Iris pigment epithelial cell (primary cell): ENCODE measurements at places on chromosomes 16 and 17.

DNA sequence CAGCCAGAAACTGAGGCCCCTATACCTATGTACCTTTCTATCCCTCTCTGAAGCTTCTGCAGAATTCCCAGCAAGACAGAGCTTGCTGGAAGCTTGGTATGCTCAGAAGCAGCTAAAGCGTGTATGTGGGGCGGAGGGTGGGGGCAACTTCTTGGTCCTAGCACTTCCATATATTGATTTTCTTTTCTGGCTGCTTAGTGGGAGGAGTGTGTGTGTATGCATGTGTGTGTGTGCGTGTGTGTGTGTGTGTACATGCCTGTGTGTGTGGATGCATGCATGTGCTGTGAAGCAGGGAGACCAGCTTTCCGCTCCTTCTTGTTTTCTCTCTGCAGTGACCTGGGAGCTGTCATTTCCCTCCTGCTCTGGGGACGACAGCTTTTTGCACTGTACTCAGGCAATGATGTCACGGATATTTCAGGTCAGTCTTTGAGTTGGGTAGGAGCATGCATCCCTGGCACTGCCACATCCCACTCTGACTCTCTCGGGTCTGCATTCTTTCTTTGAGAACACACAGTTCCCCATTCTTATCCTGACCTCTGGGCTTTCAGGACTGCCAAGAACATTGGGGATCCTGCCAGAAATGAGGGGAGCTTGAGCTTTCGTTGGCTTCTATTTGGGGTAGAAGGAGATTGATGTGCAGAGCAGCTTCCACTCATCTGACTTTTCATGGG, 10.7 kb downstream of the HPR start:
- DNase-seq = no peak

DNA sequence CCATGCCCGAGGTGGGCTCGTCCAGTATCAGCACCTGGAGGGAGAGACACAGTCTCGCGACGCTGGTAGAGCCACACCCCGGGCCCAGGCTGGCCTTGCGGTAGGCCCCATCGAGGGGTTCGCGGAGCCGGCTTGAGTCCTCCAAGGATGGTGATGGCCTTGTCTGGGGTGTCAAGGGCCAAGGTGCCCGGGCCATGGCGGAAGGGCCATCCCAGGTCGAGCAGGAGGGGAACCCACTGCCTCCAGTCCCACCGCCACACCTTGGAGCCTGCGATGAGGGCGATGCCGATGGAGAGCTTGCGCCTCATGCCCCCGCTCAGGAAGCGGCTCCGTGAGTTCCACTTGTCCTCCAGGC, 29.6 kb upstream of the RNPS1 start:
- no peak for DNase-seq

GRCh38 chr16:51326131-51326856, 175.2 kb upstream of the SALL1 start:
- DNase-seq = peak; percentile 77

GRCh38 chr16:84687715-84688114, 12.1 kb upstream of the USP10 start:
- DNase-seq = peak; percentile 97

DNA sequence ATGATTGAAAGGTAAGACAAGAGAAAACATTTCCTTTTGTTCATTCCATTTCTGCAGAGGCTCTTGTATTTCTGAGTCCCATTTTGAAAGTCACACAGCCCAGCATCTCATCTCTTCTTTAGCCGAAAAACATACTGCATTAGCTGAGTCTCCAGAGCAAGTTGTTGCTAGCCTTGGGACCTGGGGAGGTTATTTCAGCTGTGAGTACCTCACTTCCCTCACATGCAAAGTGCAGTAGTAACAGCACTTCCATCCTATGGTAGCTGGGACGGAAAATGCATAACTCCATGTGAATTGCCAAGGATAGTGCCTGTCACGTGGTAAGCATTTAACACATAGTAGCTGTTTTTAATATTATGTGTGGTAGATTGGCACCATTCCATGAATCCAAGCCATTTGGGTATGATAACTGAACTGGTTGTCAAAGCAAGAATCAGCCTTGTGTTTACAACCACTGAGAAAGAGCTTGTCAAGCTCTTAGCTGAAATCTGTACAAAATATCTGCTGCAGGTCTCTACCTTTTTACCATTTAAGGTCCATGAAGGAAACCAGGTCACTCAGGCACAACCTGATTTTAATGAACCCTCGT, 345.7 kb downstream of the CDH13 start:
- DNase-seq = no peak

DNA sequence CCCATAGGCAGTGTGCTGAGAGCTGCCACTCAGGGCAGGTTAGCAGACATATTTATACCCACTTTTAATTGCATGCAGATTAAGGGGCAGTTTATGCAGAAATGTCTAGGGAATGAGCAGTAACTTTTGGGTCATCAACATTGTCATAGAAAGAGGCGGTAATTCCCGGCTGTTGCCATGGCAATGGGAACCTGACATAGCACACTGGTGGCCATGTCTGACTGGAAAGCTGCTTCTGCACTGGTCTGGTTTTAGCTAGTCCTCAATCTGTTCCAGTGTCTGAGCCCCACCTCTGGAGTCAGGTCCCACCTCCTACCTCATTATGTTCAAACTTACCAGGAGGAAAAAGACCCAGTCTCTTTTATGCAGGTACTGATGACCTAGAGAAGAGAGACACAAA, 31.5 kb upstream of the TNRC6C start:
- no peak for DNase-seq

GRCh38 chr17:17750881-17751280, 69.6 kb downstream of the RAI1 start:
- DNase-seq = no peak

- DNase-seq = no peak
Observed at GRCh38 chr17:2701996-2702741, 9.4 kb downstream of the CLUH start.

GRCh38 chr16:22353191-22353919, 21.1 kb downstream of the CDR2 start:
- DNase-seq = peak; percentile 87

DNA sequence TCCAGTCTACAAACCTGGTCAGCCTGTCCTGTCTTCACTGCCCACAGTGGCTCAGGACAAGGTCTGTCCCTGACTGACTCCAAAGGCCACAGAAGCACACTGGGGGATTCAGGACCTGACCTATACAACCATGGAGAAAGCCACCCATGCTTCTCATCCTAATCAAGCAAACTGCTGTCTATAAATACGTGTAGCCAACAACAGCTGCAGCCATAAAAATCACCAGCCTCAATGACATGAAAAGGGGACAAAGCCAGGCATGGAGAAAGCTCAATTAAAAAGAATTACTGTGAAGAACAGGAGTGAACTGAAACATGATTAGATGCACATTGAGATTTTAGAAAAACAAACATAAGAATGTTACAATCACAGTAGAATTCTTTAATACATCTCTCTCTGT, 170.1 kb downstream of the CDK5R1 start:
- no peak for DNase-seq
